ENCODE measurements at places on chromosomes 1 and 21.

- DNase-seq = no peak
Observed at GRCh38 chr1:177023249-177023648, 141.3 kb downstream of the ASTN1 start.

GRCh38 chr21:37912616-37913015 is 3.6 kb downstream of the KCNJ6 start:
- DNase-seq = no peak

DNA sequence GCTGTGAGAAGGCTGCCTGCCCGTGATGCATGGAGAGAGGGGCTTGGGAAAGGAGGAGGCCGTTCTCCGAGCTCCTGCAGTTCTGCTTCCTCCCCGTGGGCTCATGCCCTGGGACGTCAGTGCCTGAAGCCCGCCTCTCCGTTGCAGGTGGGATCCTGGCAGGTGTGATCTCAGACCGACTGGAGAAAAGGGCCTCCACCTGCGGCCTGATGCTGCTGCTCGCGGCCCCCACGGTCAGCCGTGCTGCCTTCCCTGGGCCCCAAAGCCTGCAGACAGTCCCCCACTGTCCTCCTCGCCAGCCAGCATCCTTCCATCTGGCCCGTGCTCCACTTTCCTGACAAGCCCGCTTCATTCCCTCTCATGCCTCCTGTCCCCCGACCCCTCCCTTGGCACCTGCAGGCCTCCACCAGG is 50.9 kb downstream of the SLC37A1 start:
- DNase-seq = no peak

GRCh38 chr1:20108366-20109123 is 10.8 kb downstream of the PLA2G2D start:
- DNase-seq = no peak

GRCh38 chr1:228825840-228826484 is 90.7 kb downstream of the RHOU start:
- no peak for DNase-seq

- no peak for DNase-seq
Observed at GRCh38 chr1:247551721-247552120, 2.8 kb downstream of the GCSAML start.

DNA sequence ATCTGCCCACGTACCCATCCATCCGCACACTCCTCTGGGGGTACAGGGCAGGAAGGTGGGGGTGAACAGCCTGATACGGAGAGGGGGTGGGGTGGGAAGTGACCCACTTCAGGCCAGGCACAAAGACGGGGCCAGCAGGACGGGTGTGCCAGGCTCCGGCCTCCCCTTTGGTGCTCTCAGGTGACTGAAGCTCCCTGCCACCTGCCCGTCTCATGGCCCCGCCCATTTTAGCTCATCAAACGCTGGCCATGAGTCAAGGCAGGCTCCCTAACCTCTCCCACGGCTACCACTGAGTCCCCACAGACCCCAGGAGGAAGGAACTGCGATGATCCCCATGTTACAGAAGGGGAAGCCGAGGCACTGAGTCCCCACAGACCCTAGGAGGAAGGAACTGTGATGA is 109.6 kb downstream of the CRYAA start:
- no peak for DNase-seq

GRCh38 chr1:39153684-39154083 is 50.8 kb upstream of the MACF1 start:
- no peak for DNase-seq

- DNase-seq = no peak
Observed at GRCh38 chr1:84299536-84300170, 1.9 kb upstream of the SAMD13 start.

- no peak for DNase-seq
Observed at GRCh38 chr1:10507111-10507879, 32.5 kb downstream of the PEX14 start.

- no peak for DNase-seq
Observed at GRCh38 chr21:42840411-42841155, 38.8 kb downstream of the WDR4 start.

DNA sequence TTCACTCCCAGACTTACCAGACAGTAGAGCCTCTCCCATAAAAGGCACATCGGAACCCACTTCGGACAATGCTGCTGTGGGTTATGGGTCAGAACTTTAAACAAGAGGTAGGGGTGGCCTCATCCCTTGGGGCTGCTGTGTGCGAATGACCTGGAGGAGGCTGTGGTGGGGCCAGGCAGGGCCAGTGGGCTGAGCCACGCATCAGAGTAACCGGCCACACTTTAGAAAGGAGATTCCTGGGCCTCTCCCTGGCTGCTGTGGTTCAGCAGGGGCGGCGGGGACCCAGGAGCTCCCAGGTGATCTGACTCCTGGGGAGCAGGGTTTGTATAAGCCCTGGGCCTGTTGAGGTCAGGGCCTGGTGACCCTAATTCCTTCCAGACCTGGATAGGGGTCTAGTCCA is 110.2 kb upstream of the C1orf174 start:
- DNase-seq = no peak

DNA sequence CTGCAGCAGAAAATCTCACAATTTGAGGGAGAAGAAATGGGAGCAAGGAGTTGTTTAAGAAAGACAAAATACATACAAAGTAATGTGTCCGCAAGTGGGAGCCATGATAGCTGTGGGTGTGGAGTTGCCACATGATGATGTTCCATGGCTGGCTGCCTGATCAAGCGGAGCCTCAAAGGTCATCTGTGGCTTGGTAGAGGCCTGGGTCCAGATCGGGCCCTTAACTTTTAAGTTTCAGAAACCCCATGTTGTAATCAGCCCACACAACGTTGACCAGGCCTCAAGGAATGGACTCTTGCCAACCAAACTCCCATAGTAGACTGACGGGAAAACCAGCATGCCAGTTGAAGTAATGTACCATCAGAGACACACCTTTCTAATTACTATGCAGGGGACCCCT is 64.7 kb upstream of the ANGPTL1 start:
- DNase-seq = no peak

- DNase-seq = no peak
Observed at GRCh38 chr1:215636258-215636965, 69.3 kb downstream of the KCTD3 start.

- DNase-seq = no peak
Observed at GRCh38 chr1:225891229-225891972, 2.5 kb upstream of the LEFTY1 start.

- peak; percentile 28 for DNase-seq
Observed at GRCh38 chr1:180131510-180131909, 23.2 kb upstream of the QSOX1 start.

GRCh38 chr1:34994878-34995277 is 9.7 kb upstream of the TMEM35B start:
- no peak for DNase-seq

DNA sequence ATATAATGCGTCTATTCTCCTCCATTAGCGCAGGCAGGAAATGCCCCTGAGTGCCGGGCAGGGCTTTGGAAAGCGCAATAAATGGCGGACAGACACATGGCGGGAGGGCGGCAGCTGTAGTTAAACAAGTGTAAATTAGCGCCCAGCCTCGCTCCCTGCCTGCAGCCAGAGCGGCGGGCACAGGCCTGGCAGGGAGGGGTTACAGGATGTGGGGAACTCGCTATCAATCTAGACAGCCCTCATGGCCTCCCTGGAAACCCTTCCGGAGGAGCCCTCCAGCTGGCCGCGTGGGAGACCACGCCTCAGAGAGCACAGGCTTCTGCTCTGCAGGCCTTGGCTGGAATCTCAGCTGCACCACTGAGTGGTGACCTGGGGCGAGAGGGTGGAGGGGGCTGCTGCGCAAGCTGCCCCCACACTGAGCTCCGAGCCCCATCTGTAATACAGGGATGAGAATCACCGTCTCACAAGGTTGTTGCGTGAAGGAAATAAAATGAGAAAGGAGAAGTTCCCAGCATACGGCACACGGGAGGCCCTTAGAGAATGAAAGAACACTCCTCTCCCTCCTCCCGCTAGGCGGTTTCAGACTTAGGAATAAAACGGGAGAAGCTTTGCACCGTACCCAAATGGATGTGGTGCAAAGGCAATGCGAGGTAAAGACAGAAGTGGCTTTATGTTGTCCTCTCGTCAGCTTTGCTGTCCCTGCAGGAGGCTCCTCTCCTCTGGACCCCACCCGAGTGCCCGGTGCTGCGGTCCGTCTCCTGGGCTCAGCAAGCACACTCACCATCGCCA is 167.2 kb upstream of the POU3F1 start:
- no peak for DNase-seq

DNA sequence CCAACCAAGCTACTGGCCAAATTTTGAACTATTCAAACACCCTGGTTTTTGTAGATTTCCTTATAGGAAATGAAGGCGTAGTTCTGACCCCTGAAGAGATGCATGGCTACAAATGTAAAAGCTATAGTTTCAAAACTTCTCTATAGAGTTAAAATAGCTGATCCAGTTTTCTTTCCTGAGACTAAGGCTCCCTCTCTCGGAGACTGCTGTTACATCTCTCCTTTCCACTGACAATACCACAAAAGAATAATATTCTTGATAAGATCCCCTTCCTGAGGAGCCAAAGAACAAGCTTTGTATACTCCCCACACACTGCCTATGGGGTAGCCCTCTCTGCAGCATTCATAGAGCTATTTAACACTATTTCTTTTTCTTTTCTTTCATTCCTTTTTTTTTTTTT is 6.7 kb upstream of the CFAP126 start:
- no peak for DNase-seq

GRCh38 chr21:38869946-38870345 is 64.2 kb downstream of the ETS2 start:
- no peak for DNase-seq

DNA sequence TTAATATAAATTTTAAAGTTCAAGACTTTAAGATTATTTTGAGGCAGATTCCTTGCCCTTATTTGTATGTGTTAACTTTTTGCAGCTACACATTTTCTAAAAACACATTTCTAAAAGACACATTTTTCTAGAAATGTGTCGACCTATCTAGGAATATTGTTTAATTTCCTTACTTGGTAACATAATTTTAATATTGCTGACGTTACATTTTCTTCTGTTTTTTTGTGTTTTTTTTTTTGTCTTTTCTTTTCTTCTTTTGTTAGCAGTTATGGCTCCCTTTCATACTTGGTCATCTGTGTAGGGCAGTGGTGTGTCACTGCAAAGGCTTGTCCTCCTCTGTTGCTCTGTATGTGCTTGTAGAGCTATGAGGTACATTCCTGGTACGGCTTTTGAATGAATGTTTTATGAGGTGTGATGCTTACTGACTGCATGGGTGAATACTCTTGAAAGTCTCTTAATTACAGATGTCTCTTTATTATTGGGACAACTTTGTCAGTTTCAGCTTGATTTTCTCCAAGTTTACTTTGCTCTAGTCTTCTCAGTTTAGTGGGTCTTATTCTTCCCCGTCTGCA is 30.1 kb downstream of the LRRC8D start:
- no peak for DNase-seq

- DNase-seq = no peak
Observed at GRCh38 chr1:195979646-195980045, 628.6 kb downstream of the KCNT2 start.

DNA sequence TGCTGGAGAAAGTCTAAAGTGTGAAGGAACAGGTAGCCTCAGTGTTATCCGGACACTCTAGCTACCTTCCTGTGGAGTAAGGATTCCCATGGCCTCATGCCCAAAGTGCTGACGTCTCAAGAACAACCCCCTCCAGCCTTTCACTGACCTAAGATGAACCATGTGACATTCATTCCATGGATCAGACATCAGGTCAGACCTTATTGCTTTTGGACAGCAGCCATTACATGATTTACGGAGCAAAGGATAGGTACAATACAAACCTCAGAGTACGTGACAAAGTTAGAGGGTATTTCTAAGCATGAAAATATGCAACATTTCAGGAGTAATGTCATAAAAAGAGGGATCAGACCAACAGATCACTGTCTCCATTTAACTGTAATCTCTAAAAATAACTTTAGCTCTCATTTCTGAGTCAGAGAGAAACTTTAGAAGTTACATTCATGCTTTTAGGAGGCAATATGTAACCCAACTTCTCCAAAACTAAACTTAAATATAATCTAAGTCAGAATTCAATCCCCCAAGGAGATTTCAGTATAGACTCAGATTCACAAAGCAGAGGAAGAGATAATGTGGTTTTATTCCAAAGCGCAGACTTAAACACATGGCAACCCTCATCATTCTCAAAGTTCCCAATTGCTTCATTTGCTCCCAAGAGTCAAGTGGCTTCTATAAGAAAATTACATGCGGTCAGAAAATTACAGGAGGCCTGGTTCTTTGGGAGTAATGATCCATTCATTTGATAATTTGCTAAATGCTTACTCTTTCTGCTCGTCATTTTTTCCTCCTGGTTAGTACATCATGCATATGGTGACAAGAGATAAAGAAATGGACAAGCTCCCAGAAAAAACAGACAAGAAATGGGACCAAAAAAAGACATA is 280.4 kb downstream of the SETD4 start:
- DNase-seq = no peak
